ENCODE measurements at places on chromosomes 2 and 18.

GRCh38 chr2:112772322-112772721 is 7.9 kb upstream of the CKAP2L start:
- DNase-seq, result no peak

GRCh38 chr18:55236150-55236931 is 277.1 kb upstream of the CCDC68 start:
- DNase-seq, result no peak

DNA sequence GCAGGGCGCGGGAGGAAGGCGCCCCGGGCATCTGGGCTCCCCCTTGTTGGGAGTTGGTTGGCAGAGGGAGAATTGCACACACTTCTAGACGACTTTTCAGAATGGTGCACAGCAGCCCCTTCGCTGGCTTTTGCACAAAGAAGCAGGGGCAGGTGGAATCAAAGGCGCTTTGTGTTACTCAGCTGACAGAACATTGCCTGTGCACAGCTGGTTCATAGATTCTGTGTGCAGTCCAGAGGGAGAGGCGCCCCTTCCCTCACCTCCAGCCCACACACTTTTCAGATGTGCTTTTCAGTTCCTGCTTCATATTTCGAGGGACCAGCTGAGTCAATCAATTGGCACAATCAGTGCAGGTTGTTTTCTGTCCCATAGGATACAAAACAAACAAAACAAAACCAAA is 348.4 kb upstream of the RAB12 start:
- no peak for DNase-seq

- no peak for DNase-seq
Observed at GRCh38 chr2:215031321-215031720, 107.1 kb downstream of the ABCA12 start.

DNA sequence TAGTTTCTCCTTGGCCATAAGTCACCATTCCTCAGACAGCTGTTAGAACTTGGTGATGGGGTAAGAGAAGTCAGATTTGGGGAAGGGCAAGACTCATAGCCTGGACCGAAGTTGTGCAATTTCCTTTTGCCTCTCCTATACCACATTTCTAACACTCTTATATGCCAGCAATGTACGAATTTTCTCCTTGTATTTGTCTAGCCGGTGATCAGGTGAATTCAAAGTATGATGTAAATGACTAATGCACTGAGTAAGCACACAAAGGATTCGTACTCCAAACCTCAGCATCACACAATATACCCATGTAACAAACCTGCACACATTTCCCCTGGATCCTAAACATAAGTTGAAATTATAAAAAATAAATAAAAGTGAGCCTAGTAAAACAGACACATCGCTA is 1143.5 kb upstream of the CELF4 start:
- DNase-seq, result no peak

DNA sequence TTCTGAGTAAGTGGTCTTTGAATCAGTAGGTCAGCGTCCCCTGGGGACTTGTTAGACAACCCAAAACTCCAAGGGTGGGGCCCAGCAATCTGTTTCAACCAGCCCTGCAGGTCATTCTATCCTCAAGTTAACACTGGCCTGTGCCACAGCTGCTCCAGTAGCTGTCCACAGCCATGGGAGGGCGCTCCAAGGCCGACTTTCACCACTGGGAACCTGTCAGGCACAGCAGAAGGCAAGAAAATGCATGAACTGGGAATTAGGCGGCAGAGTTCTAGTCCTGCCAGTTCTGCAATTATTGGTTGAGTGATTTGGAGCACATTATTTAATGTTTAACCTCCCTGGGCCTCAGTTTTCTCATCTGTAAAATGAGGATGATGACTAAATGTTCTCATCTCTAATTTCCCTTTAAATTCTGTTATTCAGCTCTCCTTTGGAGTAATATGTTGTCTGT is 17.4 kb upstream of the MRPL33 start:
- DNase-seq, result peak; percentile 57

DNA sequence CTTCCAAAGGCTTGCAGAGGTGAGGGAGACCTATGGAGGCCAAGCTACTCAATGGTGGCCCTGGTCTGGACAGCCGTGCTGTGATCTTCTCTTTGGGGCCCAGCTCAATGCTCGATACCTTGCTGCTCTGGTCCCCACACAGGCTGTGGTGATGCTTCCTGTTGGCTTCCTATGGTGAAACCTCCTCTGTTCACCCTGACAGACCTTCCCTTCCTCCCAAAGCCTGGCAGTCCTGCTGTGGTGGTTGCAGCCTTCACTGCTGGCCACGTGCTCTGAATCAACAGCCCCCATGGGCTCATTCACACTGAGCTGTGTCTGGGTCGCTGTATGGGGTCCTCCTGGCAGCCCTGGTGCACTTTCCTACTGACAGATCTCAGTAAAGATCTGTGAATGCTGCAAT is 31.0 kb upstream of the GALR1 start:
- DNase-seq, result no peak

- no peak for DNase-seq
Observed at GRCh38 chr2:127770973-127771735, 39.8 kb downstream of the WDR33 start.

DNA sequence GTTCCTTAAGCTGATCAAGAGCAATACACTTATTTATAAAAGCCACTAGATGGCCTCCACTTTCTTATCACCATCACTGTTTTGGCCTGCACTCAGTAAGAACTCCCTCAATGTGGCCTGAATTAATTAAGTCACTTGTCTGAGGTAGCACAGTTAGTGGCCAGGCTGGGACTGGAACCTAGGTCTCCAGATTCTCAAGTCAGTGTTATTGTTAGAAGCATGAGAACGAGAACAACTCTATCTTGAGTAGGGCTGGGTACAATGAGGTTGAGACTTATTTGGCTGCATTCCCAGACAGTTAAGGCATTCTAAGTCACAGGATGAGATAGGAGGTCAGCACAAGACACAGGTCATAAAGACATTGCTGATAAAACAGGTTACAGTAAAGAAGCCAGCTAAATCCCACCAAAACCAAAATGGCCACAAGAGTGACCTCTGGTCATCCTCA is 115.8 kb downstream of the SS18 start:
- no peak for DNase-seq

- no peak for DNase-seq
Observed at GRCh38 chr2:126771094-126771493, 115.1 kb downstream of the GYPC start.

DNA sequence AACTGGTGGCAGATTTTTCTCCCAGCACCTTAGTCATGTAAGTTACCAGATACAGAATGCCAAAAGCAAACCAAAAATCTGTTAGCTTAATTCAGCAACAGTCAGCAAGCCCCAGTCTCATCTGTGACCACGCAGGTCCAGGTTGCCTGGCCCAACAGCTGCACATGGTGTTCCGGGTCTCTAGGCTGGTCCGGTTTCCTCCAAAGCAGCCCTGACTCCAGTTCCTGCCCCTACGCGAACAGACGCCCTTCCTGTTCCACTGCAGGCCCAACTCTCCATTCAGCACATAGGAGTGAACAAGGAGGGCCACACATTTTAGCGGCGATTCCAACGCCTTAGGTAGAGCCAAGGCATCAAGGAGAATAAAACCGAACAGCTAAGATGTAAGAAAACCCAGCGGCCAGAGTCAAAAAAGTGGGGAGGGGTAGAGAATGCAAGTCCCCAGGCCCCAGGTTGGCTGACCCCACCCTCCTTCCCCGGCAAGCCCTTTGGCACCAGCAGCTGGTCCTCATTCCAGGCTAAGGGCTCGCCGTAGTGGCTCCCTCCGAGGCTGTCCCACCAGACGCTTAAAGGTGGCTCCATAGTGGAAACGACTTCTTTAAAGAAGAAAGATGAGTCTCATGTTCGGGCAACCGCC is 1.5 kb downstream of the STK25 start:
- DNase-seq, result no peak

GRCh38 chr2:158127380-158127804 is 25.7 kb downstream of the UPP2 start:
- DNase-seq, result no peak

GRCh38 chr2:227617316-227618230 is at the start of gene SCYGR4:
Gene SCYGR4, plus strand, starts transcription at chr2:227617498. Its CDS starts 0 bp downstream, at chr2:227617498.
- no peak for DNase-seq

DNA sequence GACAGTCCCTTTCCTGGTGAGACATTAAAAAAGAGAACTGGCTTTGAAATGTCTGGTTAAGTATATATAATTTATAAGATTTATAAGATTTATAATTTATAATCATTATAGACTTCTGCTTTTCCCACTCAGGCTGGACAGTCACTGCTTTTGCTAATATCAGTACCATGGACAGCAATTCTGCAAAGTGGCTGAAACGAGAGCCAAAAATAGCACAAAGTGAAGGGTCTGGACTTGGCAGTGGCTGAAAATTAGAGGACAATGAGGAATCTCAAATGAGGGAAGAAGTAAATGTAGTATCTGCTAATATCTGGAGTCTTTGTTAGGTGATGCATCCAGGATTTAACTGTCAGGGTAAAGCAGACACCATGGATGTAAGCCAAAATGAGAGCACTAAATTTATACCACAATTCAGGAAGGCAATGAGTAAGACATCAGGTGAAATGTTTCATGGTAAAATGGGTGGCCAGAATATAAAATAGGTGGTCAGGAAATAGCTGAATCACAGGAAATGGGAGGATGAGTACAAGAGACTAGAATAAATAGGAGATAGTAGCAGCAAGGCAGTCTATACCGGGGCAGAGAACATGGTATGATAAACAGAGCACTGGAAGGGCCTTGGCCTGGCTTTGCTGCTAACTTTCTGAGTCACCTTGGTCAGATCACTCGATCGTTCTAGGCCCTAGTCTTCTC is 39.6 kb upstream of the BOD1L2 start:
- DNase-seq, result peak; percentile 48

DNA sequence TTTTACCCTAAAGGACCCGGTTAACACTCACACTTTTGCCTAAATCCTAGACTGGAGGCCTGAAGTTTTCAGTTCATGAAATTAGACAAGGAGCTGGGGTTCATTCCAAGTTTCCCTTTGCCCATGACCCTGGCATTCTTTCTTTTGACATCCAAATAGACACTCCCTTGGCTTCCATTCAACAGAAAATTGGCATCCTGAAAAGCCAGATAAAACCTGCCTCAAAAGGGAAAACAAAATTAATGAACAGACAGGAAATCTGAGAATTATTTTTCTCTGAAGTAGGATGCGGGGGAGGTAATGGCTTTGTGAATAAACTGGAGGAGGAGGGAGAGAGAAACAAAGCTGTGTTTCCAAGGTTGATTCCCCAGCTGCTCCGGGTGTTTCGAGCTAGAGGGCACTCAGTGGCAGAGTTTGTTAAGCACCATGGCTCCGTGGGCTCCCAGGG is 41.0 kb downstream of the SPP2 start:
- no peak for DNase-seq

GRCh38 chr18:63970809-63971205 is 926 bp downstream of the SERPINB8 start:
- DNase-seq, result no peak

DNA sequence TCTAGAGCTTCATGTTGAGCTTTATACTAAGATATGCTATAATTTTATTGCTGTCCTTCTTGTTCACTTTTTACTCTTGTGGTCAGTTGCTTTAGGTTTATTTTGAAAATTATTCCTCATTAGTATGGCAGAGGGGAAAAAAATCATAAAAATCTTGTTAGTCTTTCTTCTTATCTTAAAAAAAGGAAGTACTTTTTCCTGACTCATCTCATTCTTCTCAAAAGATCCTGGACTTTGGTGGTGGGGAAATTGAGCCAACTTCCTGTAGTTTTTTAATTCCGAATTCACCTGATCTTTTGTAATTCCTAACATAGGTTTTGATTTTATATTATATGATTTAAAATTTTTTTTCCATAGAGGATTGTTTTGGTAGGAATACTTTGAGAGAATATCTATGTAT is 3.8 kb downstream of the SLC4A1AP start:
- no peak for DNase-seq

DNA sequence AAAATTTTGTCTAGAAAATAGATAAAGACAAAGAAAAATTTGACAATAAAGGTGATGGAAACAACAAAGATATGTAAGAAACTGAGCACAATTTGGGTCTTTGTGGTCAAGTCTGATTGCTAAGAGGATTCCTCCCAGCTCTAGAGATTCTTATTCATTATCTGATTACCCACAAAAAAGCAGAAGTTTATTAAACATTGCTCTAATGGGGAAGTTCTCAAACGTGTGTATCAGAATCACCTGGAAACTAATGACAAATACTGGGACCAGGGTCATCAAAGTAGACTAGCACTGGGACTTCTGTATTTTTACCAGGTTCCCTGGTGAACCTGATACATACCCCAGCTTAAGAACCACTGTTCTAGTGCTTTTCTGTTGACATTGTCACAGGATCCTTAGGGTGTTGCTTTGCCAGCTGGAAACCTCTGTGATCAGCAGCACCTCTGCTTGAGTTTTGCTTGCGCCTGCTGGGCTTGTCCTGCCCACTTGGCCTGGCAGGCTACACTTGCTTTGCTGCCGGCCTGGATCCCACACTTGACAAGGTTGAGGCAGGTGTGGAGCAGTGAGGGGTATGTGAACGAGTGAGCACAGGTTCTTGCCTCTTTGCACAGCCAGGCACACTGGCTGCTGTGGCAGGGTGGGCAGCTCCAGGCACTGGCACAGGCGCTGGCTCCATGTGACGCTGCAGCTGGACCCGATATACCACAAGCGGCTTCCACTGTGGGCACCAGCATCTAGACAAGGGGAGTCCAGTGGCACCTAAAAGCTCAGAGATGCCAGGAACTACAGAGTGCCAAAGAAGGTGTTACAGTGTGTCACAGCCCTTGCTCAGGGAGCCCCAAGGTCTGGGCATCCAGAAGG is 6.2 kb upstream of the GORASP2 start:
- DNase-seq, result no peak

DNA sequence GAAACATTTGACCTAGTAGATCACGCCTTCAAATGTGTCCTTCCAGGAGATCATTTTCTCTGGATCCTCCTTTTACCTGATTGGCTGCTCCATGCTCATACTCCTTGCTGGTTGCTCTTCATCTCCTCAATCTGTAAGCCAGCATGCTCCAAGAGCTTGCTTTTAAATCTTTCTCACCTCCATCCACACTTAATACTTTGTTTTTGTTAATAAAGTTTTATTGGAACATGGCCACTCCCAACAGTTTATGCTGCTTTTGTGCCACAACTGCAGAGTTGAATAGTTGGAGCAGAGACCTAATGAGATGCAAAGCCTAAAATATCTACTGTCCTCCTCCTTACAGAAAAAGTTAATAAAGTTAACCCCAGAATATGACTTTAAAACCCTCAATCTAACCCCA is 60.0 kb downstream of the KLHL14 start:
- DNase-seq, result no peak

- no peak for DNase-seq
Observed at GRCh38 chr2:223117533-223117932, 65.5 kb downstream of the KCNE4 start.

DNA sequence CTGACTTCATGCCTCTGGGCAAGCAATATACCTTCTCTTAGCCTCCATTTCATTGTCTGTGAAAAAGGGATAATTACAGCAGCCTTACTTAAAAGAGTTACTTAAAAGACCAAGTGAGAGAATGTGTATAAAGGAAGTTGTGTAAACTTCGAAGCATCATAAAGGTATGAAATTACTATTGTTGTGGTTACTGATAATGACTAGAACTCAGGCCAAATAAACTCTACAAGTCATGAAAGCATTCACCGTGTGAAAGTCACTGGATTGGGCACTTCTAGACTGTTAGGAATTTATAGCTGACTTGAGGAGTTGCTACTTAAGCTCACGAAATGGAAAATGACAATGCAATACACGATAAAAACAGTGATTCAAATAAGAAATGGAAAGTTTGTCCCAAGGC is 67.4 kb upstream of the HAAO start:
- no peak for DNase-seq

- no peak for DNase-seq
Observed at GRCh38 chr2:157789256-157789655, 86.9 kb downstream of the ACVR1 start.

All from neuronal stem cell (in vitro differentiated cells).